ENCODE measurements at places on chromosomes 5 and 9.

- no peak for DNase-seq
Measured at GRCh38 chr5:8940934-8941333, 604.9 kb downstream of the SEMA5A start.

- peak; percentile 37 for DNase-seq
Measured at GRCh38 chr5:181086026-181086883, 44.7 kb downstream of the OR2V1 start.

- peak; percentile 75 for DNase-seq
Measured at GRCh38 chr9:127854184-127854806, at the start of gene ENG. Gene ENG, minus strand, starts transcription at chr9:127854658. Its CDS starts 303 bp downstream, at chr9:127854355.

- no peak for DNase-seq
Measured at GRCh38 chr9:136944212-136944518, 373 bp downstream of the FBXW5 start.

DNA sequence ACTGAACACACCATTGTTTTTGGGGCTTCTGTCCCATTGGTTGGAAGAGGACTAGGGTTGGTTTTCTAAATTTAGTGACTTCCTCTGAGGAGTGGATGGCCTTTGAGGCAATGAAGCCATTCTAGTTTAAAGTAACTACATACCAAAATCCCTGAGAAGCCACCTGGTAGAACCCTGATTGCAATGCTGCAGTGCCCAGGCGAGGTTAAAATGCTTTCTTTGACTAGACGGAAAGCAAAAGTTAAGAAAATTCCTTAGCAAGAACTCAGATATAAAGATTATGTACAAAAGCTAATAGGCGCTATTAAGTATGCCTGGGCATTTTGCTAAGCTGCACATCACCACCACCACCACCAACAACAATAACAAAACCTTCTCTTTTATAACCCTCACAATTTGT, 20.6 kb downstream of the GLRX start:
- DNase-seq, result no peak

DNA sequence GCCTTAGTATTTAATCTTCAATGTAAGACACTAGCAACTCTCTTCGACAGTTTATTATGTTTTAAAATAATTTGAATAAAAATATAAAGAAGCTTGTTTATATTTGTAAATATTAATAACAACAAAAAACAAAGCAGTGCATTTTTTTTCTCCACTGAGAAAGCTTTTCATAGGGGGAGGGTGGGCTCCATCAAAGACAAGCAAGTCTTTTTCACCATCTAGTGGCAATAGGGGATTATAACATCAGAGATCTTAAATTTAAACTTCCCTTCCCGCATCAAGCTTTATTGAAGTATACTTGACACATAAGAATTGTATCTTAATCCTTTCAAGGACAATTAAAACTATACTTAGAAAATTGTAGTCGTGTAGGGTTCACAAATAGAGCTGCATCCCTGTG, 9.3 kb upstream of the OR13F1 start:
- DNase-seq, result no peak

DNA sequence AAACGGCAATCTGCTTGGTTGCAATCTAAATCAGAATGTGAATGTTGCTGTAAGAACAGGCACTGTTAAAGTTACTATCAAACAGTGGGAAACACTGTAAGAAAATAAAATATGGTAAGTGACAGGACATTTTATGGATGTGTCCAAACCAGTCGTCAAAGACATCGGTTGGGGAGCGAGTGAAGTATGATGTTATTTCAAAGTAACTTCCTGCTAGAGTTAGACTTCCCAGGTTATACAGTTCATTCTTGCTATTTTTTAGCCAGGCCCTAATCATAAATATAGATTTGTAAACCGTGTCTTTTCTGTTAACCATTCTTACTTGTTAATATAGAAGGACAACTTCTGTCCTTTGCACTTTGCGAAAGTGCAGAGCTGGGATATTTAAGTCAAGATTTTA, 30.2 kb downstream of the LIX1 start:
- DNase-seq, result no peak

- DNase-seq, result no peak
Measured at GRCh38 chr5:1542781-1543180, 19.0 kb upstream of the LPCAT1 start.

GRCh38 chr5:7897014-7897600, 28.2 kb downstream of the MTRR start:
- peak; percentile 72 for DNase-seq

DNA sequence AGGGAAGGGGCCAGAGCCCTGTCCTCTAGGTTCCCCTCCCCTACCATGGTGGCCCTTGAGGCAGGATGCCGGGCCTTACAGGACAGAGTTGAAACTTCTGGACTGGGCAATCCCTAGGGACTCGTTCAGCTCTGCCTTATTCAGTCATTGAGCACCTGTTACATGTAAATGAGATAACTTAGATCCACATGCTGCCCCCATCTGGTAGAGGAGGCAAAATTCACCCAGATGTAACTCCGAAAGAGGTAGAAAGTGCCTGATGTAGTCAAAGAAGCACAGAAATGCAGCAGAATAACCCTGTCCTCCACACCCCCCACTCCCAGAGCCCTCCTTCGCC, 1.5 kb downstream of the GGTA1 start:
- peak; percentile 84 for DNase-seq

GRCh38 chr9:16651446-16651964, 219.0 kb downstream of the BNC2 start:
- no peak for DNase-seq

DNA sequence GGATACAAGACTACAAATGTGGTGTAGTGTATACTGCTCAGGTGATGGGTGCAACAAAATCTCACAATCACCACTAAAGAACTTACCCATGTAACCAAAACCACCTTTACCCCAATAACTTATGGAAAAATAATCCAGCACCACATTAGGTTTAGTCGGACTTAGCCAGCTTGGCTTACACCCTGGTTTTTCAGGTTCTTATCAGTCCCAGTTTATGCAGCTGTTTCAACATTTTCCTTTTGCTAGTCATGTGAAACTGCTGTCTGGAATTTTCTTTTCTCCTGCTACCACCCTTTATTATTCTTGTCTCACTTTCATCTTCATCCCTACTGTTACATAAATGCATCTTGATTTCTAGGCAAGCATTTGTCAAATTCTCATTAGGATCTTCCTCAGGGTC, 51.5 kb downstream of the STK32A start:
- DNase-seq, result no peak

DNA sequence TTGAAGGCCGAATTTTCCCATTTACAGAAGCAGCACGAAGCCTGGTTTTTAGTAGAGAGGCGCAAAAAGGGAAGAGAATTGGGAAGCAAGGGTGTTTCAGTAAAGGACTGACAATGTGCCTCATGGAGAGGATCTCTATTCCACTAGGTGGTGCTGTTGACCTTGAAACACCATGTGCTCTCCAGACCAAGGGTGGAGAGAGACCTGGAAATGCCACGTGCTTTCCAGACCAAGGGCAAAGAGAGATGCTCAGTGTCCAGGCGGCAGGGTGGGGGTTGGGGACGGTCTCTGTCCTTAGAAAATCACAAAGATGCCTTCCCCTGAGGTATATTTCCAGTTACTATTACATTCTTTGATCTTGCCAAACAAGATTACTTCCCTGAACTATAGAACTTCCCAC, 425.3 kb downstream of the CSNK1G3 start:
- peak; percentile 56 for DNase-seq

DNA sequence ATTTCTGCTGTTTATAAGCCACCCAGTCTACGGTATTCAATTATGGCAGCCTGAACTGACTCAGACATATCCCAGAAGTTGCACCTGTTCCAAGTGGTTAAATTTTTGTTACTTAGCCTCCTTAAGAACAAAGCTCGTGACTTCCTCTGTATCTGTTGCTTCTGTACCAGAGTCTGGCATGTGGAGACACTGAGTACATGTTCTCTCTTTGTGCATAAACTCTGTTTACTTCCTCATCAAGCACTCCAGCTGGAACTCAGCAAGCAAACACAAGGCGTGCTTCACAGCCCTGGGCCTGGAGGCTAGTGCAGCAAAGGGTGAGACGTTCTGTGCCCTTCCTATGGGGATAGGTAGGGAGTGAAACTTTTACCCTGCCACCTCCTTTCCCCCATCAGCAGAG, 19.0 kb downstream of the C9orf152 start:
- no peak for DNase-seq

GRCh38 chr5:149439899-149440542, 60.9 kb upstream of the IL17B start:
- DNase-seq, result no peak

DNA sequence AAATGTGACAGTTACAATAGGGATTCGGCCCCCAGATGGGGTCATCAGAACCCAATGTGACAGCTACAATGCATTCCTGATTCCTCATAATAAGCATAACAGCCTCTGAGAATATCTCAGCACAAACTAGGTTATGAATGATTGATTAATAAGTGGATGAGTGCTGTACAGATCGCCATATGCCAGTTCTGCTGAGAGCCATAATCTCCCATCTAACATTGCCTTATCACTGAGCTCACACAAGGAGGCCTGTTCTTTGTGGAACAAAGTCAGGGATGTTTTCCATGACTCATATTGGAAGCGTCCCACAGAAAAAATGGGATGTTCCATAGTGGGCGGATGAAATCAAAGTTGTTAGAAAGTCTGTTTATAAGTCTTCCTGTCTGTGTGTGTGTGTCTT, 89.6 kb downstream of the KIF4B start:
- DNase-seq, result no peak

- DNase-seq, result no peak
Measured at GRCh38 chr5:137446615-137447014, 52.5 kb downstream of the SPOCK1 start.

- no peak for DNase-seq
Measured at GRCh38 chr5:54996466-54996865, 11.1 kb upstream of the ESM1 start.

GRCh38 chr5:31884896-31885295, 246.0 kb downstream of the PDZD2 start:
- DNase-seq, result no peak

GRCh38 chr9:20042128-20042711, 253.4 kb upstream of the SLC24A2 start:
- no peak for DNase-seq

Measured in activated CD4-positive, alpha-beta T cell treated with anti-CD3 and anti-CD28 coated beads, Interleukin-2, amount 10 ng/mL, durations not matched to agents 24 days and 14 days (primary cell).